ENCODE measurements at places on chromosomes 13 and 19. TPM values are rescaled to one million over a fixed set of nuclear protein-coding genes. Genes with fewer than 3 reads are reported as not detected.

Gene ACOD1
- not detected for total RNA-seq

Gene WDR87
- not detected for total RNA-seq

Gene MAST1
- total RNA-seq = 1.1 TPM

DNA sequence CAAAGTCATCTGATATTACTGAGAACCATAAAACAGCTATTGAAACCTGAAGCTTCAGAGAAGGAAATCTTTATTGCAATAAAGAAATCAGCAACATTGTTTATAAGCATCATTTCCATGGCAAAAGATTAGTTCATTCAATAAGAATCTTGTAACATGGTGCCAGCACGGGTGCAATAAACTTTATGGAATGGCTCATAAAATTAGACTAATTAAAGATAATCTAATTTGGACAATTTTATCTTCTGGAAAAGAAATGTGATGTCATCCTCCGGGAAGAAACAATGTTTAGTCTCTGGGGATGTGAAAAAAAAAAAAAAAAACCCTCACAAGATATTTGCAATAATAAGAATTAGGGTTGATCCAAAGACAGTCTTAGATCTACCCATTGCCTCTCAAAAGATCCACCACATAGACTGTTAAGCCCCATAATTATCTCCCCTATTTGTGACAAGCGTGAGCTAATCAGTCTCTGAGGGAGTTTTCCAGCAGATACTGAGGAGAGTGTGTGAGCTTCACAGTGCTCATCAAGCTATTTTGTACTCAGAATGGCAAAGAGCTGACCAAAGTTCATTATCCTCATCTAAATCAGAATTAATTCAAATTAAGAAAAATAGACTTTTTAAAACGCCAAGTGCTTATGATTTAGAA lies 297.0 kb upstream of the EDNRB start:
- DNase-seq = no peak

Gene KIR2DL3
- total RNA-seq = not detected

Gene ANKLE1
- total RNA-seq = 7.6 TPM

- peak; percentile 46 for DNase-seq
These were observed 175.3 kb downstream of the ZIC5 start for GRCh38 chr13:99796175-99796819.

Gene APOE
- total RNA-seq = not detected

GRCh38 chr13:90008707-90009149 lies 1338.8 kb upstream of the MIR17HG start:
- DNase-seq = no peak

Gene PGLYRP2
- total RNA-seq = 0.10 TPM

- DNase-seq = no peak
These were observed 7.5 kb downstream of the ZNF331 start for GRCh38 chr19:53545271-53546065.

DNA sequence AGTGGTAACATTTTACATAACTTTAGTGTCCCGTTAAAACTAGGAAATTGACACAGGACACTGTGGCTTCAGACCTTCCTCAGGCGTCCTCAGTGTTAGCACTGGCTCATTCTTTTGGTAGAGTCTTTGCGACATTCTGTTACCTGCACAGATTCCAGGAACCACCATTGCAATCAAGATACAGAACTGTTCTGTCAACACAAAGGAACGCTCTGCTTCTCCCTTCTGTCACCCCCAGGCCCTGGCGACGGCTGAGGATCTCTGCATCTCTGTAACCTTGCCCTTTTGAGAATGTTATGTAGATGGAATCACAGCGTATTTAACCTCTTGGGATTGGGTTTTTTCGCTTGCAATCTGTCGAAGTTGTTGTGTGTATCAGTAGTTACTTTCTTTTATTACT lies 22.6 kb downstream of the KDM4B start:
- no peak for DNase-seq

GRCh38 chr13:109747524-109747923 lies 38.9 kb downstream of the IRS2 start:
- no peak for DNase-seq

Gene ETV2
- total RNA-seq = 0.65 TPM

Gene CFAP97D2
- not detected for total RNA-seq

GRCh38 chr13:60431108-60431700 lies 34.2 kb downstream of the TDRD3 start:
- DNase-seq = no peak

DNA sequence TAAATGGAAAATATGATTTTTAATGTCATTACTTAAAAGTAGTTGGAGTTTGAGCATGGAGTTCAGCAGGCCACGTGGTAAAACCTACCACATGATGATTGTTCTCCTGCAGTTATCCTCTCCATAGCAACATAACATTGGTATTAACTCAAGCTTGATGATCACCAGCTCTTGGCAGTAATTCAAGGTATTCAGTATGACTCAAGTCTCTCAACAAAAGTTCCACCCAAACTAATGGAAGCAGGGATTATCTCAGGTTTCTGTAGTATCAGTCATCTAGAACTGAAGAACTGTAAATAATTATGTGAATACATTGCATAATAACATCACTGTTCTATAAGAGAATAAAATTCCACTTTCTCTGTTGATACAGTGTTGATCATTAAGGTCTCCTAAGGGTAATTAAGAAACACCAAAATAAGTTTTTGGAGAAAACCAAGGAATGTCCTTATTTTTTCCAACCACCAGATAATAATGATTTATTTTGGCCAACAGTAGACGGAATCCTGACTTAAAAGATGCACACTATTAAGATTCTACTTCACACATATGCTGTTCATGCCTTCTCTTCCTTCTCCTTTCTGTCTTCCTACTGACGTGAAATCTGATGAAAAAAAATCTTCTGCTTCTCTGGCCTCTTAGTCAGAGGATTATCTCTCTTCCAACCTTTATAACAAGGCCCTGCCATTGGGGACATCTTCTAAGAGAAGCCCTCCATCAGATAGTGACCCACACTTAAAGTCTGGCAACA lies 1092.3 kb downstream of the EFNB2 start:
- DNase-seq = no peak

Gene SCEL
- total RNA-seq = not detected

- DNase-seq = no peak
These were observed 519.9 kb downstream of the PCDH17 start for GRCh38 chr13:58151452-58151851.

DNA sequence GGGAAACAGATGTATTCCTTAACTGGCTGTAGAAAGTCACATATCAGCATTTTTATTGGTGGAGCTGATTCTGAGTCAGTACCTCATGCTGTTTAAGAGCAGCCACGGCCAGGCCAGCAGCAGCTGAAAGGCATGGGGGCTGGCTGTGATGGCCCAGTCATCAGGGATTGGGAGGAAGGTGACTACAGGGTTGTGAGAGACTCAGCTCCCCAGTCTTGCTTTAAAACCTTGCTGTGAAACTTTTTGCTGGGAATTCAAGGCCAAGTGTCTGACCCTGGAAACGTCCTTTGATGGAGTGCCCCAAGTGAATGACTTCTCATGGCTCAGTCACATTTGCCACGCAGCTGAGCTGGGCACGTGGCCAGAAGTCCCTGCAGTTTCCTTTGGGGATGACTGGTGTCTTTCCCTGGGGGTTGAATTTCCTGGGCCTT lies 39.1 kb upstream of the RNF113B start:
- no peak for DNase-seq

Gene PLIN4
- not detected for total RNA-seq

DNA sequence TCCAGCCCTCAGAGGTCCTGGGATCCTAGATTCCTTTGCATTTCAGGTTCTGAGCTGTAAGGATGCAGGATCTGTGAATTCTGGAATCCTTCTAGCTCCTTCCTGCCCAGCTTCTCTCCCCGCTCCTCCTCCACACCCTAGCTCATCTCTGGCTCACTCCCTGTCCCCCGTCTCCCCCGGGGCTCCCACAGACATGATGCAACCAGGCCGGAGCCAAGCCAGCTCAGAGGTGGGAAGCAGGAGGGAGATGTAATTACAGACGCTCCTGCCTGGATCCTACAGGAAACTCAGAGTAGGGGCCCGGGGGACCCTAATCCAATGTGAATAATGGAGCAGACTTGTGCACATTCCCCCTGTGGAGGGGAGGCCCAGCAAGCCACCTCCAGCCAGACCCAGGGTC lies 4.5 kb downstream of the GNG8 start:
- DNase-seq = no peak

DNA sequence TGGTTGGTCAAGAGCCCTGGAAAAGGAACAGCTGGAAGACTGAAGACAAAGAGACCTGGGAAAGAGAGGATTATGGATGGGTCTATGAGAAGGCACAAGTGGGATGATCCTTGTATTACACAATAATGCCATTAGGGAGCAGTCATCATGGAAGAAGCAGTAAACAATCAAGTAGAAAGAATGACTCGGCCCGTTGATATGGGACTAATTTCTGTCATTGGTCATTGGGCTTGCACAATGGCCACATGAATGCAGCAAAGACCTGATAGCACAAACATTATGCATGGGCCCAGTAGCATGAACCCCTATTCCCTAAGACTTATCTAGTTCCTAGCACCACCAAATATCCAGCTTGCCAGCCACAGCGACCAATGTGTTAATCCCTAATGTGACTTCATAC lies 390.3 kb upstream of the ZNF507 start:
- DNase-seq = no peak

- DNase-seq = no peak
These were observed 8.8 kb downstream of the STK11 start for GRCh38 chr19:1214299-1214861.

DNA sequence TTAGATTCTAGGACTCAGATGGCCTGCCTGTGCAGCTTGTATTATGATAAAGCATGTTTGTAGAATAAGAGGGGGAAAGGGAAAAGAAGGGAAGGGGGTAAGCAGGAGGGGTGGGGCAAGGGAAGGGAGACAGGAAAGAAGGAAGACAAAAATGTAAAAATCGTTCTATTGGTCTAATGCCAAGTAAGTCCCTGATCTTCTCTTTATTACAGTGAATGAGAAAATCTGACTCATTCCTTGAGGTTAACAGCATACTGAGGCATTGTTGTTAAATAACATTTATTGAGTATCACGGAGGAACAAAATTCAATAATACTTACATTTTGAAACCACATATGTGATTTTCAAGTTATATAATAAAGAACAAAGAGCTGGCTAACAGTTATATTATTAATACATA lies 1534.7 kb downstream of the OLFM4 start:
- no peak for DNase-seq

- DNase-seq = peak; percentile 88
These were observed 441 bp upstream of the ZFP28 start for GRCh38 chr19:56538254-56538760.

GRCh38 chr19:3171894-3172672 lies 6.5 kb upstream of the S1PR4 start:
- DNase-seq = no peak

Gene PDX1
- total RNA-seq = not detected

DNA sequence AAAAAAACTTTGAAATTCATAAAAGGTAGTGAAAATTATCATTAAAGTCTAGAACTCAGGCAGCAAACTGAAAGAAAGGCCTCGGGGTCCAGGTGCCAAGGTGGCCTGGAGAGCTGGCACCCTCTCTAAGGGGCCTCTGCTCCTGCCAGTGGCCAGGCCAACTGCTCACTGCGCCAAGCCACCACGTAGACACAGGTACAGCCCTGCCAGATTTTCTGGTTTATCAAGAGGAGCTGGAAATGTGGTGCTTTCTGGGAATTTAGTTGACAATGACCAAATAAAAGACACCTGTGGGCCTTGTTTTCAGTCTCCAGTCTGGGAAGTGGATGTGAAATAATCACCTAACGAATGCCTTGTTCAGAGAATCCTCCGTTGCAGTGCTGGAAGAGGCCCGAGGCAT lies 22.8 kb downstream of the ZNF574 start:
- DNase-seq = no peak

All from activated CD4-positive, alpha-beta memory T cell treated with anti-CD3 and anti-CD28 coated beads, Interleukin-2, amount 10 ng/mL, durations not matched to agents 7 days and 5 days (primary cell).